ENCODE measurements at places on chromosomes 13 and 19.

DNA sequence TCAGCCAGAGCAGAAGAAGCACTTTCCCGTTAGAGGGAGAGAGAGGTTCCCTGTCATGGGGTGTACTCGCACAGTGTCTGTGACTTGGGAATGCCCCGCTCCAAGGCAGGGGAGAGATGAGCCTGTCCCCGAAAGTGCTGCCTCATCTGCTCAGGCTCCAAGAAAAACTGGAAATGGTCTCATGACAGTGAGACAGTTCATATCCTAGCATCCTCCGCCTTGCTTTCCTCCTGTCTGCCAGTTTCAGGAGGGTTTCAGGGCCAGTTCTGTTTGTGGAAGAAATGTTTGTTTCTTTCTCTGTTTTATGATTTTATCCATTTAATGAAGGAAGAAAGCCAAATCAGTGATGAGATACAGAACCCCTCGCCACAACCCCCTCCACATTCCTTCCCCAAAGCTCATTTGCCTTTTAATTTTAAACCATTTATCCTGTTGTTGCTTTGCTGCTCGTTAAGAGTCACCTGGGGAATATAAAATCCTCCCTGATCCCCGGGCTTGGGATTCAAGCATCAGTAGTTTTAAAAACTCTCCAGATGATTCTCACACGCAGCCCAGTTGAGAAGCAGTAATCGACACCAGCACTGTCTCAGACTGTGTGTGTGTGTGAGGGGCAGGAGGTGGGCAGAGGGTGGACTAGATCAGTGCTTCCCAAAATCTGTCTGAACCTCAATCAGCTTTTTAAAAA, 144.6 kb upstream of the UBL3 start:
- DNase-seq: no peak

- no peak for DNase-seq
Observed at GRCh38 chr19:16066611-16067104, 9.6 kb upstream of the TPM4 start.

- DNase-seq: no peak
Observed at GRCh38 chr13:92175330-92175729, 776.9 kb downstream of the GPC5 start.

- DNase-seq: no peak
Observed at GRCh38 chr13:106626473-106626872, 58.5 kb upstream of the ARGLU1 start.

GRCh38 chr19:18785179-18786124, 5.7 kb downstream of the COMP start:
- DNase-seq: peak; percentile 85

- DNase-seq: no peak
Observed at GRCh38 chr13:102392481-102393209, 9.2 kb downstream of the FGF14 start.

DNA sequence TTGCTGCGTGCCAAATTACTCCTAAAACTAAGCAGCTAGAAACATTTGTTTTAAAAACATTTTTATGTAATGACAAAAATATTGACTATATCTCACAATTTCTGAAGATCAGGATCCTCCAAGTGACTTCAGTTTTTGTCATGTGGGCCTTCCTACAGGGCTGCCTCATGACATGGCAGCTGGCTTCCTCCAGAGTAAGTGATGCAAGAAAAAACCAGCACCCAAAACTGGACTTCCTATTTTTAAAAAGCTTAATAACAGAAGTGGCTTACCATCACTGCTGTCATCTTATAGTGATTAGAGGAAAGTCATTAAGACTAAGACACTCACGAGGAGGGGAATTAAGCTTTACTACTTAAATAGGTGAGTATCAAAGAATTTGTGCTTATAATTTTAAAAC, 681.7 kb downstream of the PCDH17 start:
- no peak for DNase-seq

GRCh38 chr19:55535173-55535964, 1.6 kb downstream of the SBK2 start:
- no peak for DNase-seq

GRCh38 chr13:24931450-24932251, 164.3 kb upstream of the PABPC3 start:
- DNase-seq: peak; percentile 36

DNA sequence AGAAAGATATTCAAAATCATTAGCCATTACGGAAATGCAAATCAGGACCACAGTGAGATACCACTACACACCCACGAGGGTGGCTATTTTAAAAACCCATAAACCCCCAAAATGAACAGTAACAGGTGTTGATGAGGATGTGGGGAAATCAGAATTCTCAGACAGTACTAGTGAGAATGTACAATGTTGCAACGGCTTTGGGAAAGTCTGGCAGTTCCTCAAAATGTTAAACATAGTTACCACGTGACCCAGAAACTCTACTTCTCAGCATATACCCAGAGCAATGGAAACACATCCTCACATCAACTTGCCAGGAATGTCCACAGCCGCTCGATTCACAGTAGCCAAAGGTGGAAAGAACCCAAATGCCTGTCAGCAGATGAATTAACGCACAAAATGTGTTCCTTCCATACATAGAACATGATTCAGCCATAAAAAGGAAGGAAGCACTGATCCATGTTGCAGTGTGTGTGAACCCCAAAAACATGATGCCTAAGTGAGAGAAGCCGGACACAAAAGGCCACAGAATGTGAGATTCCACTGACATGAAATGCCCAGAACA, 7.0 kb downstream of the PLVAP start:
- DNase-seq: no peak

- DNase-seq: peak; percentile 37
Observed at GRCh38 chr13:99501848-99502301, 603 bp downstream of the TM9SF2 start.

- DNase-seq: no peak
Observed at GRCh38 chr19:51271067-51271466, 20.2 kb downstream of the SIGLECL1 start.

DNA sequence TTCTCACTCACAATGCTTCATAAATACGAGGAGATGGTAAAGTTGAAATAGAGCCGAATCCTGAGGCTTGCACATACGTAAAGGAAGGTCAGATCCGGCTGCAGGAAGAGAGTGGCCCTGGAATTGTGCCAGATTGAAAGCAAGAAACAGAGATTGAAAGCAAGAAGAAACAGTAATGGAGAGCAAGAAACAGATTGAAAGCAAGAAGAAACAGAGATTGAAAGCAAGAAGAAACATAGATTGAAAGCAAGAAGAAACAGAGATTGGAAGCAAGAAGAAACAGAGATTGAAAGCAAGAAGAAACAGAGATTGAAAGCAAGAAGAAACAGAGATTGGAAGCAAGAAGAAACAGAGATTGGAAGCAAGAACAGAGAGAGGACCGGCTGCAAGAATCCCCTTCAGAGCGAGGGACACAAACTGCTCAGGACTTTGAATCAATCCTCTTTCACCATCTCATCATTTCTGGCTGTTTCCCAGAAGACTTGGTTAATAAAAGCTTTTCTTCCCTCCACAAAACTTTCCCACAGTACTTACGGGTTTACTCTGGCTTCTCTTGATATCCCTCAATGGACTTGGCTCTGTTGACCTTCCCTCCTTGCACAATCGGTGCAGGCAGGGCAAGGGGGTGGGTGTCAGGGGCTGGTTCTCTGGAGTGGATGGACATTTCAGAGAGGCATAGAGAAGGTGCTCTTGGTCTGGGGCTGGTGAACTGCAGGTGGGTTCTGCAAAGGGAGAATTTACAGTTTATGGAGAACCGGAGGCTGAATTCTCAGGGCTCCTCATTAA, 25.5 kb downstream of the OR7A5 start:
- DNase-seq: no peak

DNA sequence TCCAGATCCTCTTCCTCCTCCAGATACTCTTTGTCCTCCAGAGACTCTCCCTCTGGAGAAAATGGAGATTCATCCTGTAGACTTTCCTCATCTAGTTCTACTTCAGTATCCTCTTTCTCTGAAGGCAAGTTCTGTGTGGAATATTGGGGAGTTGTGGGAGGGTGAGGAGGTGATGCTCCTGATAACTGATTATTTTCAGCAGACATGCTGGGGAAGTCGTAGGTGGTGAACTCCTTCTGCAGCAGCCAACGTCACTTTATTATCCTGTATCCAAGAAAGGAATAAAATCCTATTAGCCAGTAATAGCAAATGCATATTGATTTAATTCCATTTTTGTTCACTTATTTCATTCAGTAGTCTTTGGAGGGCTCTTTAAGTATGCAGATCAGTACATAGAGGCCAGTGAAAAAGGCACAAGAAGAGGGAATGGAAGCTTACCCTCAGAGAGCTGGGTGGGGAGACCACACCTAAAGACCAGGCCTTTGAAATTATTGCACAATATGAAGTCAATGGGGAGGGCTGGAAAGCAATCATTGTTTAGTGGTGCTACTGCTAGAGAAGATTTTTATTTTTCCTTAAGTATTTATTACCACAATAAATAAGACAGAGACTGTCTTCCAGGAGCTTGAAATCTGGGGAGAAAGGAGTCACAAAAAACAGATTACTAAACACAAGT, 18.6 kb downstream of the ERICH6B start:
- no peak for DNase-seq

GRCh38 chr19:34269968-34270621, 15.7 kb downstream of the GARRE1 start:
- peak; percentile 61 for DNase-seq

DNA sequence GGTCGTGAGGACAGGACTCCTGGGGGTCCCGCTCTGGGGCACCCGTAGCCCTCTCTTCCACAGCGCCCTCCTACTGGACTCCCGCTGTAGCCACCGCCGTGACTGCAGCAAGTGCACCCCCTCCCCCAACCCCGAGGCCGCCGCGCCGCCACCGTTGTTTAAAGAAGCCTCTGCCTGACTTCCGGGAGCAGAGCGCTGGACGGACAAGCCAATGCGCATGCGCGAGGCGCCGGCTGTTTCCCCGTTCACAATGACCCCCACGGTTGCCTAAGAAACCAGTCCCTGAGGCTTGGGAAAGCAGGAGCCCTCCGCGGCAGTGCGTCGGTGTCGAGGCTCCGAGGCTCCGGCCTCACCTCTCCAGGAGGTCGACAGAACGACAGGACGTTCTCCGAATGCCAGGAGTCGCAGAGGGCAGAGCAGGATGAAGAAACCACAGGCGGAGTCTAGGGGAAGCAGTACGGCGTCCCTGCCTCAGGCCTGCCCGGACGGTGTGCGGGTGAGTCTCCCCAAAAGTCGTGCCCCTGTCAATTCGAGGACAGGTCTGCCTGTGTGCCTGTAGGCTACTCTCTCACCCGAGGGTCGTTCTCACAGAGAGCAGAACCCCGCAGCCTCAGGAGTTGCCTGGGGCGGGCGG, 70.5 kb upstream of the ZNF420 start:
- DNase-seq: peak; percentile 76

DNA sequence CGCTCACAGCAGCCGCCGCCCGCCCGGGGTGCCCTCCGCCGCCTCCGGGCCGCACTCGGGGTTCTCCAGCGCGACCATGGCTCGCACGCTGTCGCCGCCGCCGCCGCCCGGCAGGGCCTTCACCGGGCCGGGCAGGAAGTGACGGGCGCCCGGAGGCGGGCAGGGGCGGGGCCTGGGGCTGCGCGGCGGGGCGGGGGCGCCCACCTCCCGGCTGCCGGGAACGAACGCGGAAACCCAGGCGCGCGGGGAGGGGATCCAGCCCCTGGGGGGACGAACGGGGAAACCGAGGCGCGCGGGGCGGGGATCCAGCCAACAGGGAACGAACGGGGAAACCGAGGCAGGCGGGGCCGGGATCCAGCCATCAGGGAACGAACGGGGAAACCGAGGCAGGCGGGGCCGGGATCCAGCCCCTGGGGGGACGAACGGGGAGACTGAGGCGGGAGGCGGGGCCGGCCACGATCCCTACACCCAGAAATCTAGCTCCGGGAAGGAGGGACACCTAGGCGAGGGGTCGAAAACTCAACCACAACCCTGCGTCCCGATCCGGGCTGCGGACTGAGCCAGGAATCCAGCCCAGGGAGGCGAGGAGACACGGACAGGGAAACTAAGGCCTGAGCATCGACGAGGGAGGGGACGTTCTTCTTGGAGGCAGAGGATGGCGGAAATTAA, at the start of gene R3HDM4:
R3HDM4 (minus strand) TSS at position 140 of the 669 bp plus-strand sequence; CDS start at position 78, 62 bp downstream.
- DNase-seq: peak; percentile 88

DNA sequence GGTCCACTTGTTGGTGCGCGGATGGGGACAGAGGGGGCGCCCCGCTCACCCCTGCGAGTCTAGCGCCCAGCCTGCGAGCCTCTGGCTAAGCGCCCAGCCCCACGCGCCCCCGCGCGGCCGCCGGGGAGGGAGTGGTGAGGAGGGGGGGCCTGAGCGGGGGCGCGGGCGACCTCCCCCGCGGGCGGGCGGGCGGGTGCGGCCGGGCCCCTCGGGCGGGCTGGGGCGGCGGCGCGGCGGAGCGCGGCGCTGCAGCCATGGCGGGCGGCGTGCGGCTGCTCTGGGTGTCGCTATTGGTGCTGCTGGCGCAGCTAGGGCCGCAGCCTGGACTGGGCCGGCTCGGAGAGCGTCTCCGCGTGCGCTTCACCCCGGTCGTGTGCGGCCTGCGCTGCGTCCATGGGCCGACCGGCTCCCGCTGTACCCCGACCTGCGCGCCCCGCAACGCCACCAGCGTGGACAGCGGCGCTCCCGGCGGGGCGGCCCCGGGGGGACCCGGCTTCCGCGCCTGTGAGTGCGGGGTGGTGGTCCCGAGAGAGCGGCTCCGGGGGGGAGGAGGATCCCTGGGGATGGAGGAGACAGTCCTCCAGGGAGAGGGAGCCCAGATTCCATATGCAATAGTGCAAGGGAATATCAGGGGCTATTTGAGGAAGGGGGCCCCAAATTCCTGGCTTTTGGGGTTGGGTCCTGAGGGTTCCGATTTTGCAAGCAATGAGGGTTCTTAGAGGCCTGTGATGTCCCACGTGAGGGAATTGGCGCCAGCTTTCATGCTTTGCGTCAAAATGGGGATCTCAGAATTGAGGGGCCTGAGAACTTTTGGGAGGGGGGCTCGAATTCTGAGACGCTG, at the start of gene LTBP4:
LTBP4 (plus strand) TSS at position 236 of the 841 bp plus-strand sequence; CDS start at position 255, 19 bp downstream.
- peak; percentile 75 for DNase-seq

DNA sequence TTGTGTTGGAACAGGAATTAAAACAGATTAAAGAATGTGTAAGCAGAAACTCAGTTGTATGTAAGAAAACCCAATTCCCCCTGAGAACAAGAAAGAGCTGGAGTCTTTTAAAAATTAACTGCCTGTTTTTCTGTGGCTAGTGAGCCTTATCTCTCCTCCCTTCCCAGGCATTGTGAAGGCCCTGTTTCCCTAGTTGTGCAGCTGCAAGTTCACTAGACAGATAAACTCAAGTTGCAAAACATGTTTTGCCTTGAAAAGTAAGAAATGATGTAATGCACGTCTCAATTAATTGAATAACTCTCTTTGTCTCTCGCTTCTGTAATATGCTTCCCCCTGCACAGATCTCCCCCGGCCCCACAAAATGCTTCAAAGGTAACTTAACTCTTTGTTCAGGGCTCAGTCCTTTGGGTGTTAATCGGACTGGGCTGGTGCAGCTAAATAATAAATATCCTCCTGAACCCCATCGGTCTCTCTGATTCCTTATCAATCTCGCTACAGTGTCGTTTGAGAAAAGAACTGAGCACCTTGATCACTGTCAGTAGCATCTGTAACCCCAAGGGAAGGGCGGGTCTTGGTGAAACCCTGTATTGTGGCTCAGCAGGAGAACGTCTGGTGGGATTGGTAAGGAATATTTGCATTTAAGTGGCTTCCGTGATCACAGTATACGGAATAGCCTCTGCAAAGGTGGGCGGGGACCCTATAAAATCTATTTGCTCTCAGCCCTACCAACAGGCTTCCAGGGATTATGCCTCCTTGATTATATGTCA, 1.6 kb upstream of the ZNF556 start:
- DNase-seq: no peak

All from left hindlimb (tissue), 1 donor.